ENCODE measurements at places on chromosomes 7 and 10.

DNA sequence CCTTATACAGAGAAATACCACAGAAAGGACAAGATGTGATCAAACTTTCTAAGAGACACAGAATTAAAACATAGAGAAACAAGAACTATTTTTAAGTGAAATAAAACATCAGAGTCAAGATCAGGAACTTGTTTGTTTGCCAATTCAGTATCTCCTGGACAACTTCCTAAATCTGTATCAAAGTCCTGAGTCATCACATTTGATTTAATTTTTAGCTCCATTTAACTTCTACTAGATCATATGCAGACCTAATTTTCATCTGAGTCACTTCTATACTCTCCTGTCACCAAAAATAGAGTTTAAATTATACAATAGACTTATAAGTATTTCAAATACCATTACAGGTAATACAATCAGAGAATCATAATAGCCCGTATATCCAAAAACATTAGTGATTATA, 268.1 kb downstream of the PRKG1 start:
- no peak for DNase-seq

DNA sequence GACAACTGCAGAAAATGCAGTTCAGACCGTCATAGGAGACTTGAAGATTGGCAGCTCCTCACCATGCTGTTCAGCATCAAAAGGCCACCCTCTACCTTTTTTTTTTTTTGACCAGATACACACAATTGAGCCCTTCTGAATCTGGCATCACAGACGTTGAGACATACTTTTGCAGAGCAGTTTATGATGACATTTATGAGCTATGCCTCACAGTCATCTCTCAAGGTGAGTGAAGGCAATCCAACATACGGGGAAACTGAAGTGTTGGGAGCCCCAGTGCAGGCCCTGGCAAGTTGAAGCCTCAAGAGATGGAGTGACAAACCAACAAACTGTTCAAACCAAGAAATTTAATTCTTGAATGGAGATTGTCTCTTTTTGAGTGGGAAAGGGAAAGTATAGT, 83.6 kb upstream of the DLX6 start:
- DNase-seq: no peak

DNA sequence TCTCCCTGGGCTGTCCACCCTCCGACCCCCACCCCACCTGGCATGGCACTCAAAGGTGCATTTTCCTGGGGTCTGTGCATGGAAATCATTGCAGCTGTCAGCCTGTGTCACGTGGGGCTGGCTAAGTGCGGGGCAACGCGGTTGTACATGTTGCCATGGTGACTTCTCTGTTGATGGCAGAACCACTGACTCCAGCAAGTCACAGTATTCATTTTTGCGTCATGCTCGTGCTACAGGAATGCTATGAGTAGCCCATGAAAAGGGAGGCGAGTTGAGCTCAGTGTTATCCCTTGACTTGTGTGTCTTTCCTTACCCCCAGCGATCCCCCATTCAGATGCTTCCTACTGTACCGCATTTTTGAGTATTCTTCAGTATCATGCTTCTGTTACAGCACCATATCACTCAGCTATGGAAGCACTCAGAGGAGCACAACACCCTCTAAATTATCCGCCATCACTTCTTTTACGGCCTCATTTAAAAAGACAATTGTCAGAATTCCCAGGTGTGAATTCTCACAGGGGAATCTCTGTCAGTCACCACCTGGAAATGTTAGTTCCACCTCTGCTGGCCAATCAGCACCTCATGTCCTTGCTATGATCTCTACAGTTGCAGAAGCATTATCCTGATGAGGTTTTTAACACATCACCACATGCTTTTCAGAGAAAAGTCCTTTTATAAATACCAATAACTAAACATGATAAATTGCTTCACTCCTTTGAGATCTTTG, 194.4 kb upstream of the C7orf33 start:
- DNase-seq: no peak

DNA sequence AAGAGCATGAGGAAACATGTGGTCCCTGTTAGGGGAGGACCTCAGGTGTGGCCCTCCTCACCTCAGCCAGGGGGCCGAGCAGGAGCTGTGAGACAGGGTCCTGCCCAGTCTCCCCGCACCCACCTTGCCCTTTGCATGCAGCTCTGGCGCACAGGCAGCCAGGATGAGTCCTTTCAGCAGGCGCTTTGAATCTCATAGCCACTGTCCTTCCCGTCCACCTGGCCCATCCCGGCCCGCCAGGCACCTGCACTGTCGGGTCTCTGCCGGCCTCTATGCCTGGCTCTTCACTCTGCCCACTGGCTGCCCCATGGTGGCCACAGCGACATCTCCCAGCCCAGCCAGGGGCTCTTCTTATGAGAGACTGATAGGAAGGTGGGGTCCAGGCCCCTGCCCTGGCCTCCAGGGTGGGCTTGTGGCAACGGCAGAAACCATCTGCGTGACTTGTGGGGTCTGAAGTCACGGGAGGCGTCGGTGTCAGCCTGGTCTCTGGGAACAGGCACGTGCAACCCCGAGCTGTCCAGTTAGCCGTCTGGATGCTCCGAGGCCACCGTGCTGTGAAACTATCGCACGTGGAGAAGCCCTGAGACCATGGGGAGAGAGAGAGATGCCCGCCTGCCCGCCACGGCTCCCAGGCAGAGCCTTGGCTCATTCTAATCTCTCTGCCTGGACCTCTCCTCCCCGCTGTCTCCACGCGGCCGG, 37.4 kb downstream of the FOXL3 start:
- no peak for DNase-seq

DNA sequence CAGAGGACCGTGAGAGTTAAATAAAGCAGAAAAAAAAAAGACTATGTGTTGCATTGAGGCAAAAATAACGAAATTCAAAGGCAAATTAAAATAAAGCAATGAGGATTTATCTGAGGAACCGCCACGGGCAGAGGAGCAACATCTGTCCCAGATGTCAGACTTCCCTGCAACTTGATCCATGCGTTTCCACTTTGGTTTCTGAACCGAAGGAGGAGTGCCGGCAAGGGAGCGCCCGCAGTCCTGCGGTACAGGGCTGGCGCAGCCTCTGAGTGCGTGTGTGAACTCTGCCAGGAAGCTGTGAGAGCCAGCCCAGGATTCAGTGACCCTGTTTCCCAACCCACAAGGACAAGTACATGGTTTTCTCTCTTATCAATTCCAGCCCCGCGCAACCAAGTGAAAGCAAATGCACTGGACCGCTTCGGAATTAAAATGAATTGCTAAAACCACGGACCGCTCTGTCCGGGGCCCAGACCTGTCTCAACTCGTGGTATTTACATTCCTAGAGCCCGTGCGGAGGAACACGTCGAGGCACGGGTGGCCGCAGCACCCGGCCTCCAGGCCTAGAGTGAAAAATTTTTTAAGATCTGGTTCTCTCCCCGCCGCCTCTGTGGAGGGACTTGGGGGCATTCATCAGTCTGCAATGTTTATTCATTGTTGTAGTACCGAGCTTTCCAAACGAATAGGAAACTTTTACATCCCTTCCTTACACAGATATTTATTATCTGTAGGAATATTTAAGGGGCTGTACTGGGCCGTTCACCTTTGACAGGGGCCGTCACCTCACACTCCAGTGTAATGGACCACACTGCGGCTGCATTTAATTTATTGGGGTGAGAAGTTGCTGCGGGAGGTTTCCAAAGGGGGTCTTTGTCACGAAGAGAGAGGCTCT, 291.5 kb upstream of the NFE2L3 start:
- DNase-seq: no peak

GRCh38 chr10:35412003-35412723, 75.9 kb downstream of the CCNY start:
- no peak for DNase-seq

DNA sequence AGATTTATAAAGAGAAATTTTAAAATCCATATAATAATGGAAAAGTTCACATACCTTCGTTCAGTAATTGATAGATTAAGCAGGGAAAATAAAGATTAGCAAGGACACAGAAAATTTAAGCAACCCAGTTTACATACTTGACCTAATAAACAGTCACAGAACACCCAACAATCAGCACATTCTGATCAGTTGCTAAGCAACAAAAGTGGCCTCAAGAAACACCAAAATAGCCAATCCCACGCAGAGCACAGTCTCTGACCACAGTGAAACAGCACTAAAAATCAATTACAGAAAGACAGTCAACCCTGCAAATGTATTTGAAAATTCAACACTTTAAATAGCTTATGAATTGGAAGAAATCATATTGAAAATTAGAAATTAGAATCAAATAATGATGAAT, 39.3 kb upstream of the DRGX start:
- DNase-seq: no peak

DNA sequence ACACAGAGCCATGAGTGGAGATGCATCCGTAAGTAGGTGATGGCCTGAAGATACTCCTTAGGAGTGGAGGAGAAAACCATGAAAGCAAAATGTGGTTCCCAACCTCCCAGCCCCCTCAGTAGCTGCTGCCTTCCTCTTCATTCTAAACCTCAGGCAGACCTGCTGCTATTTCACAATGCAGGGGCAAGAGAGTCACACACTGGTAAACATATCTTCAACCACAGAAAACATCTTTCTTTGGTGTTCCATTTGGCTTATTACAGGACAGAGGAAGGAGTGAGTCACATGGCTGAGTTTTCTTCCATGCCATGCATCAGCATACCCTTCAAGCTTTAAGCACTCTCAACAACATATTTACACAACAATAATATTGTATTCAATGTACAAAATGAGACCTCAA, 342.1 kb downstream of the BMPER start:
- no peak for DNase-seq

DNA sequence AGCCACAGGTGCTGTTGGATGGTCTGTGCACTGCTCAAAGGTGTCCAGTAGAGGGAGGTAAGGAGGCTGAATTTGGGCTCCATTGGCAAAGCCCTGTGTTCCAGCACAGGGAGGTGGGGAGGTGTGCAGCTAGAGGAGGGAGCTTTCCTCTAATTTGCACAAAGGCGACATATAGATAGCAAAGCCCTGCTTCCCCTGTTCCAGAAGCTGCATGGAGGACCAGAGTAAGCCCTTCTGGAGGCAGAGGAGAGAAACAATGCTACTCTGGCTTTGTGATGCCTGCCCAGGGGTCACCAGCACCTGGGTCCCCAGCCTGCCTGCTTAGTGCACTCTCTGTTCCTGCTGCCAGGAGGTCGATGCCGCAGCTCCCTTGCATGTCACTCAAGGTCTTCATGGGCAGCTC, 3.4 kb upstream of the ARHGAP22 start:
- DNase-seq: no peak

DNA sequence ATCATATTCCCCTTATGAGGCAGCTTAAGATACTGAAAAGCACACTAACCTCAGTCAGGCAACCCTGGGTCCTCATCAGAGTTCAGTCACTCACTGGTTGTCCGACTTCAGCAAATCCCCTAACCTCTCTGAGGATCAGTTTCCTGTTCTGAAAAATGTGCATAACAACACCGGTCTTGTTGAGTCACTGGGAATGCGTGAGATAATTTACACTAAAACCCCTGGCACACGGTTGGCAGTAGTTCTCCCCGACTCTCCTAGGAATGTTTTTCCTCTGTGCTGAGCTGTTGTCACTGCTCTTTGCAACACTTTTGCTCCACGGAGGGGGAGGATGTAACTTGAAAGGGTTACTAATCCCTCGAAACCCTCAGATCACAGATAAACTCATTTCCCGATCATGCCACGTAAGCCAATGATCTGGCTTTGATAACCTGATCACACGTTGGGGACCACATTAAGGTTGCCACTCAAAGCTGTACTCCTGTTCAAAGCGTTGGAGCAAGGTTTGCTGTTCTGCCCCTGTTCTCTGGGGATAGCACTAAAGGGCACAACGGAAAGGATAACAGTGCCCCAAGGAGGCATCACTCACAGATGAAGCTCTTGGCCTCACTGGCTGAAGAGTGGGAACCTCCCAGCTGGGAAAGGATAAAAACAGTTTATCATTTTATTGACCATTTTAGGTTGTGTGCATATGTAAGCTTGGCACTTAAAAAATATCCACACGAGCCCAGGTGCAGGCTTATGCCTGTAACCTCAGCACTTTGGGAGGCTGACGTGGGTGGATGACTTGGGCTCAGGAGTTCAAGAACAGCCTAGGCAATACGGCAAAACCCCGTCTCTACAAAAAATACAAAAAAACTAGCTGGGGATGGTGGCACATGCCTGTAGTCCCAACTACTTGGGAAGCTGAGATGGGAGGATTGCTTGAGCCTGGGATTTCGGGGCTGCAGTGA, 5.0 kb upstream of the RBM17 start:
- no peak for DNase-seq

- no peak for DNase-seq
Observed at GRCh38 chr7:82017334-82017943, 247.6 kb upstream of the HGF start.

- DNase-seq: no peak
Observed at GRCh38 chr7:27872356-27873275, 132.7 kb downstream of the TAX1BP1 start.

DNA sequence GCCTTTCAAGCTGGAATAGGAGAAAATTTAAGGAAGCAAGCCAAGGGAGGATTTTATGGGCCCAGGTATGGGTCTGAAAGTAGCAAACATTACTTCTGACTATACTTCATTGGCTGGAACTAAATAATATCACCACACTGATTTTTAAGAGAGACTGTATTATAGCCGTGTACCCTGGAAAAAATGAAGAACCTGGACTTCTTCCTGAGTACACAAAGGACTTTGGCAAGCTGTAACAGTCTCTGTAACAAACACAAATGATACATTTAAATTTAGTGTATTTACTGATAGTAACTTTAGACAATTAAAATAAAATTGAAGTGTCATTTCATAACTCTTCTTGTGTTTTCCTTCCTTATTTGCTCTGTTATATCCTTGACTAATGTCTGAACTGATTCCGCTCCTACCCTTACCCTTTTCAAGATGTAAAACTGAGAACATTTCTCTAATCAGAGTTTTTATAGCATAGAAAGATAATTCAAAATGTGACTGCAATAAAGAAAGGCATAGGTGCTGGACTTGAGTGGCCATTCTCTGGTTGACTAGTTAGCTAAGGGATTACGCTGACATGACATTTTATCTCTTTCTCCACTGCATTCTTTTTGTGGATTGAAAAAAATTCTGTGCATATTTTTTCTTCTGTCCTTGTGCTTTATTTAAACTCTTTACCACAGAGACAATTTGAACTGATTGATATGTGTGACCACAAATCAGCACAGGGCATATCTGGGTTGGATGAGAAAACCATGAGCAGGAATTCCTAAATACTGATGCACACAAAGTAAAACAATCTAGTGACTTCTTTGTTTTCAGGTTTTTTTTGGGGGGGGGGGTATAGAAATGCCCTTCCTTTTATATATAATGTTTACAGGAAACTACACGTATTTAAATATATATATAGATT, 349.7 kb downstream of the MDFIC start:
- DNase-seq: no peak

DNA sequence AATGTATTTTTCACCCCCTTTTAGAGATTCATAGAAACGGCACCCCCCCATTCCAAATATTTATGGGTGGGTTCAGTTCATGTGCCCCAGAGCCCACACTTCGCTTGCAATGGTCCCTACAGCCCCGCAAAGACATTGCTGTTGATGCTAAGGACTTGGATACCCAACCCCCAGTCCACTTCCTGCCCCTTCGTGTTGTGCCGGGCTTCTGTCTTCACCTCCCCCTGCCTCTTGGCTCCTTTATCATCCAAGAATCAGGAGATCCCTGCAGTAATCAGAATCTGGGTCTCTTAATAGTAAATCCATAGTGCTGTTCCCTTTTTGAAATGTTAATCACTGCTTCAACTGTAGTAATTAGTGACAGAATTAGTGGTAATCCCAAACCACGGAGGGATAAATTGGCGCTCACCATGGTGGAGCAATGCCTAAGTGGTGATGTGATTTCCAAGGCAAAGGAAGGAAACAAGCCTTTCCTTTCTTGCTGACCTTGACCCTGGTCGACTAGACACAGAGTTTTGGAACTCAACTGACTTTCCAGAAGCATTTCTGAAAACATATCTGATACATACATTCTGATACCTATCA, 67.7 kb downstream of the HK1 start:
- DNase-seq: no peak
